ENCODE measurements at places on chromosomes 3 and 15. TPM values are rescaled to one million over a fixed set of nuclear protein-coding genes. Genes with fewer than 3 reads are reported as not detected.

DNA sequence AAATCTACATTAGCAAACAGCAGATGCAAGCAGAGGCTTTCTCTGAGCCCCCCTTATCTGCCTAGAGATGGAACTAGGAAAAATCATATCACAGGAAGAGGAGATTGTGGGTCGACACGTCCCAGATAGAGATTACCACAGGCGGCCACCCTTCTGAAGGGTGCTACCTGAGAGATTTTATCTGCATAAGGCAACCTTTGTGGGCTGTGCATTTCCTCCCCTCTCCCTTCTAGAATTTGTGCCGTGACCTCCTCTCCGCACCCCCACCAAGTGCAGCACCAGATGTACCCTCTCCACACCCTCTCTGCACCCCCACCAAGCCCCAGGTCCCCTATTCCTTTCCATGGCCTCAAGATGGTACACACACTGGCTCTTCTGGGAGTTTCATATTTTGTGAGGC, 27.4 kb downstream of the METTL6 start:
- H3K4me3 ChIP-seq, result no peak overlapping the region
- DNase-seq, result no peak
- H3K27me3 ChIP-seq, result no peaks in the 10 kb centered on the region

The LRRC15 gene
- total RNA-seq, result not detected

GRCh38 chr3:43893727-43894126, 203.0 kb downstream of the ABHD5 start:
- H3K27ac ChIP-seq, result no peak overlapping the region
- no peaks in the 10 kb centered on the region for H3K36me3 ChIP-seq
- peaks cover 28% of the 10 kb centered on the region for H3K4me1 ChIP-seq
- no peaks in the 10 kb centered on the region for H3K27me3 ChIP-seq
- no peak for DNase-seq

The DNAJA4 gene
- total RNA-seq, result 33.0 TPM

DNA sequence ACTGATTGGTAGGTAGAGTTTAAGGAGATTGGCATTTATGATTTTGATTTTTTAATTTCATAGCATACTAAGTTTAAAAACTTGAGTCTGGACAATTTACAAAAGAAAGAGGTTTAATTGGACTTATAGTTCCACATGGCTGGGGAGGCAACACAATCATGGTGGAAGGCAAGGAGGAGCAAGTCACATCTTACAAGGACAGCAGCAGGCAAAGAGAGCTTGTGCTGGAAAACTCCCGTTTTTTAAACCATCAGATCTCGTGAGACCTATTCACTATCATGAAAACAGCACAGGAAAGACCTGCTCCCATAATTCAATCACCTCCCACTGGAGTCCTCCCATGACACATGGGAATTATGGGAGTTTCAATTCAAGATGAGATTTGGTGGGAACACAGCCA, 630.9 kb upstream of the NR2F2 start:
- H3K36me3 ChIP-seq, result no peaks in the 10 kb centered on the region
- no peaks in the 10 kb centered on the region for H3K27me3 ChIP-seq
- H3K27ac ChIP-seq, result no peak overlapping the region
- DNase-seq, result no peak
- no peaks in the 10 kb centered on the region for H3K4me1 ChIP-seq

- no peaks in the 10 kb centered on the region for H3K36me3 ChIP-seq
- H3K27me3 ChIP-seq, result no peaks in the 10 kb centered on the region
- no peak overlapping the region for H3K27ac ChIP-seq
- DNase-seq, result no peak
Observed at GRCh38 chr3:57815036-57815435, 58.9 kb downstream of the SLMAP start.

The OSTN gene
- total RNA-seq, result not detected

DNA sequence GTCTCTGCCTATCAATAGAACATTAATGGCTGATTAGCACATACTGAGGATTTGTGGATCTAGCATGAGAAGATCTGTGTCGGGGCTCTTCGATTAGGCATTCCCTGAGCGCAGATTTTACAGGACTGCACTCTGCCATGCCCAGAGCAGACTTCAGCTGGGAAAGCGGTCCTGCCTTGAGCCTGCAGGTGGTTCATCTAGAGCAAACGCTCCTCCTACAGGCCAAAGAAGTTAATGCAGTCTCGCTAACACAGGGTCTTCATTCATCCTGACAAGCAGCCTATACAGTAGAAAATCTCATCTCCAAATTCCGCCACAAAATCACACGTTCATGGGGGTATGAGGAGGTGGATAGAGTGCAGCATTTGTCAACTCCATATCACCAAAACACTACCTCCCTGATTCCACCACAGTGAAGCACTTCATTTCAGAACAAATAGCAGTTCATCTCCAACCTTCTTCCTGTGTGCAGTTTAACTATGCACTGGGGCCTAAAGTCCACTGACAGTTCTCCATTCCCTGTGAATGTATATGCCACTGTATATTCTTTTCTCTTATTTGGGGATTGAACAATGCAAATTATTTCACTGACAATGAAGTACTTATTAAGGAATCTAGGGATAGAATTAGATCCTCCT, 405.8 kb downstream of the IGSF11 start:
- H3K4me3 ChIP-seq, result no peak overlapping the region
- DNase-seq, result peak; percentile 58
- no peaks in the 10 kb centered on the region for H3K27me3 ChIP-seq

GRCh38 chr3:108450444-108450843, 60.0 kb downstream of the MYH15 start:
- H3K27ac ChIP-seq, result no peak overlapping the region
- H3K4me1 ChIP-seq, result no peaks in the 10 kb centered on the region
- H3K4me3 ChIP-seq, result no peak overlapping the region
- no peaks in the 10 kb centered on the region for H3K36me3 ChIP-seq
- DNase-seq, result no peak
- no peaks in the 10 kb centered on the region for H3K27me3 ChIP-seq

DNA sequence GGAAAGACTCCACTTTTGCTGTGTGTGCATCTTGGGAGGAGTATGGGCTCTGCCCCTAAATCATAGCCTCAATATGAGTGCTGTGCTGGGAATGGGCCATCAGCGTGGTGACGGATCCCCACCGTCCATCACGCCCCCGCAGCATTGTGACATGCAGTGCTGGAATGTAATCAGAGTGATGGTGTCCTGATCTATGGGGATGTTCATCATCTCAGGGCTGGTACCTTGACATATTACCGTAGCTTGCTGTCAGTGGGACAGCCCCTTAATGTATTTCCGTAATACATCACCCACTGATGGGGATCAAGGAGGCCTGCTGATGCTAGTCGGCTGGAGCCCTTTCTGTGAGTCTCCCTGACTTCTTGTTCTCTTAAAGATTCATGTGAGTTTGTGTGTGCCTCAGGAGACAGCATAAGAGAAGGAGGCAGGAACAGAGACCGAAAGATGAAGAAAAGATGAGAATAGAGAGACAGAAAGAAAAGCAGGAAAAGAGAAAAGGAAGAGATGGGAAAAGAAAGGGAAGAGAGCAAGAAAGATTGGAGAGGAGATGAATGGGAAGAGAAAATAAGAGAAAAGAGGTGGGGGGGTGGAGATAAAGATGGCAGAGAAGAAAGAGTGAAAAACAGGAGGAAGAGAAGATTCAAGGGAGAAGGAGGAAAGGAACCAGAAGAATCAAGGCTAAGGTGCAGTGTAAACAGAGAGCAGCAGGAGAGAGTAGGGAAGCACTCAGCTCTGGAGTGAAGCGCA, 183.7 kb downstream of the RPLP1 start:
- no peak overlapping the region for H3K27ac ChIP-seq
- no peak for DNase-seq
- H3K36me3 ChIP-seq, result no peaks in the 10 kb centered on the region
- H3K27me3 ChIP-seq, result no peaks in the 10 kb centered on the region

- H3K4me1 ChIP-seq, result no peaks in the 10 kb centered on the region
- no peaks in the 10 kb centered on the region for H3K36me3 ChIP-seq
- H3K4me3 ChIP-seq, result no peak overlapping the region
Observed at GRCh38 chr3:44883213-44883955, 9.0 kb downstream of the TGM4 start.

- no peak overlapping the region for H3K27ac ChIP-seq
- DNase-seq, result no peak
- H3K36me3 ChIP-seq, result no peaks in the 10 kb centered on the region
- no peaks in the 10 kb centered on the region for H3K27me3 ChIP-seq
Observed at GRCh38 chr3:133703915-133704314, 42.2 kb upstream of the TOPBP1 start.

The ITGA11 gene
- 4.3 TPM for total RNA-seq

The CLSTN2 gene
- total RNA-seq, result 2.0 TPM

GRCh38 chr3:73729969-73730440, 105.3 kb upstream of the PDZRN3 start:
- peak; percentile 35 for DNase-seq
- H3K27me3 ChIP-seq, result no peaks in the 10 kb centered on the region
- no peaks in the 10 kb centered on the region for H3K36me3 ChIP-seq
- no peaks in the 10 kb centered on the region for H3K4me1 ChIP-seq

The PLA2G4E gene
- not detected for total RNA-seq

The AP3B2 gene
- total RNA-seq, result 0.29 TPM

GRCh38 chr3:4997946-4998345, 18.7 kb downstream of the BHLHE40 start:
- no peak overlapping the region for H3K27ac ChIP-seq
- H3K36me3 ChIP-seq, result no peaks in the 10 kb centered on the region
- no peak overlapping the region for H3K4me3 ChIP-seq
- no peaks in the 10 kb centered on the region for H3K27me3 ChIP-seq
- H3K4me1 ChIP-seq, result peaks cover 4% of the 10 kb centered on the region

DNA sequence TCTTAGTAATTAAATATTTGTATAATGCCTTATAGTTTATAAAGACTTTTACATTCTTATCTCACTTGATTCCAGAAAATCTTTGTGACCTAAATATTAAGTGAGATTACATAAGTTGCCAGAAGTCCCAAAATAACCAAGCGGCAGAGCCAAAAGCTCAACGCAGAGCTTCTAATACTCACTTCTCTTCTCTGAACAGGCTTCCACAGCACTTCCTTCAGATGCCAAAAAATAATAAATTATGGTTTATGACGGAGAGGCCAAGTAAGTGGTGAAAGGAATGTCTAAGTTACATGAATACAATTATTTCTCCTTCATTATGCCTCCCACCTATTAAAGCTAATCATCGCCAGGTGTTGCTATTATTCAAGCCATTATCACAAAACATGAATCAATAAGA, 110.3 kb downstream of the GBE1 start:
- no peak for DNase-seq
- no peaks in the 10 kb centered on the region for H3K4me1 ChIP-seq
- no peaks in the 10 kb centered on the region for H3K36me3 ChIP-seq
- no peak overlapping the region for H3K4me3 ChIP-seq
- no peak overlapping the region for H3K27ac ChIP-seq

DNA sequence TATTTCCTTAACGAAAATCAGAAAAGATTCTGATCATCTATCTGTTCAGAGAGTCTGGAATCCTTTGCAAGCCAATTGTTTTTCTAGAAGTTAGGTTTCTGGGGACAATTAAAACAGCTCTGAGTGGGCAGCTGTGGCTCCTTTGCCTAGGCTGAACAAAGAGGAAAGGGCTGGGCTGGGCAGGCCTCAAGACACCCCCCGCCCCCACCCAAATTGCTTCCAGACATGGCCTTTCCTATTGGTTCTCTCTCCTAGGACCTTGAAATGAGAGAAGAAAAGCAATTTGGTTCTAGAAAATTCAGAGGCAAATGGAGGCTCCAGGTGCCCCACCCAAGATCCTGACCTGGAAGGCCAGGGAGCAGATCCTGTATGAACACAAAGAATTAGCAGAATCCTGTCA, 2.3 kb upstream of the ADPGK start:
- peaks cover 30% of the 10 kb centered on the region for H3K4me1 ChIP-seq
- peak overlapping the region; percentile 0 for H3K27ac ChIP-seq
- DNase-seq, result no peak
- no peak overlapping the region for H3K4me3 ChIP-seq
- no peaks in the 10 kb centered on the region for H3K36me3 ChIP-seq
- no peaks in the 10 kb centered on the region for H3K27me3 ChIP-seq

- no peaks in the 10 kb centered on the region for H3K36me3 ChIP-seq
- peak within 1 kb of the TSS; percentile 57 for H3K27ac ChIP-seq
Observed at GRCh38 chr15:40307421-40308211, at the start of gene PLCB2. Gene PLCB2 (minus strand): TSS chr15:40307935. CDS start chr15:40307672, 263 bp downstream.

DNA sequence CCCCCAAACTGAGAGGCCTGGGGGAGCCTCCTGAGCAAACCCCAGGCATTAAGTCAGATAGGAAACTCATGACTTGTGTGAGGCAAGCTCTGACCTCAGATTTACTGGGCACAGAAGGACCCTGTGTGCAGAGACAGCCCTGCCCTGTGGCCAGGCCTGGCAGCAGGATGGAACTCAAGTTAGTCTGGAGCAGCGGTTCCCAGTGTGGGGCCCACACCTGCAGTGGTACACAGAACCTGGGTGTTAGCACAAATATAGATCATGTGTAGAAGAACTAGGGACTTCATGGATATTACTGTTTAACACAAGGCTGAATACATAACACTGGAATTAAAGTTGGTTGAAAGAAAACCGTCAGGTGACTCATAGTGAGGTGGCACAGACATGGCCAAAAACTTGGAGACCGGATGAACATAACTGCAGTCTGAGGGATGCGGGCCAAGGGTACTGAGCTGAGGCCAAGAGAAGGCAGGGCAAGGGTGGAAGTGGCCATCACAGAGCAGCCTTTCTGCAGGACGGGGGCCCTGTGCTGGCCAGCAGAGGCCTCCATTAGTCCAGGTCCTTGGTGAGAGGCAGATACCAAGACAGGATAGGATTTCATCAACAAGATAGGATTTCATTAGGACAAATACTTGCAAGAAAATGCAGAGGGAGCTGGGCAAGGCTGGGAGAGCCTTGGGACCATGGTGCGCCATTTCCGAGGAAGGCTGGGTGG, 40.9 kb downstream of the IRAK2 start:
- H3K4me3 ChIP-seq, result no peak overlapping the region
- peak; percentile 54 for DNase-seq
- H3K27me3 ChIP-seq, result no peaks in the 10 kb centered on the region
- peak overlapping the region; percentile 52 for H3K27ac ChIP-seq
- H3K36me3 ChIP-seq, result peaks cover 12% of the 10 kb centered on the region

DNA sequence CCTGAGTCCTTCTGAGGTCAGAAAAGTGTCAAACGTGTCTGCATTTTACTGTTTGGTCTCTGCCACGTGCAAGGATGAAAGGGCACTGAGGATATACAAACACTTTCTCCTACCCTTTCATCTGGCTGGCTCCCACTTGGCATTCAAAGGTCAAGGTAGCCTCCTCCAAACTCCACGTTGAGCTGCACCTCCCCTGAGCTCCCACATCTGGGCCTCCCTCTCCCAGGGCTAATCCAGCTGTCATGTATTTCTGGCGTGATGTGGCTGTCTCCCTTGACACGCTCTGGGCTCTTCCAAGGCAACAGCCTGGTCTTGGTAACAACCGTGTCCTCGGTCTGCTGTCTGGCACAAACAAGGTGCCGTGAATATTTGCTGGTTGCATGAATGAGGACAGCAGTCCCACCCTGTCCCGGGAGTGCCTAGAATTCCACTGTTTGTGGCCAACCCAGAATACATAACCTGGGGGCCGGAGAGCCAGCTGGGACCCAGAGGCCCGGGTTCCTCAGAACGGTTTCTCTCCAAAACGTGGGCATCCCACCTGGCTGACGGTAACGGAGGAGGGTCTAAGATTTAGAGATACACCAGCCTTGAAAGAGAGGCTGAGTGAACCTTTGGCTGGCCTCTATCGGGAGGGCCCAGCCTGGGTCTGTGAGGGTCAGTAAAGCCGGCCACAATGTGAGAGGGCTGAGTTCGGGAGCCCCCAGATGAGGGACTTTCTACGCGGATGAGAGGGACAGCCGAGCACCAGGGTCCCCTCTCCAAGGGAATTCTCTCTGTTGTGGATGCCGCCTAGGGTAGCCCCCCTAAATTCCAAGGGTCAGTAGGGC, 767 bp downstream of the GLT8D1 start:
- peaks cover 54% of the 10 kb centered on the region for H3K4me1 ChIP-seq
- peak overlapping the region; percentile 85 for H3K27ac ChIP-seq
- H3K27me3 ChIP-seq, result no peaks in the 10 kb centered on the region
- H3K36me3 ChIP-seq, result peaks cover 16% of the 10 kb centered on the region
- peak; percentile 63 for DNase-seq
